Smooth muscle cell of the brain vasculature (primary cell): ENCODE measurements at places on chromosomes 3 and 15.

- no peak for DNase-seq
These were observed 238.0 kb downstream of the PLCL2 start for GRCh38 chr3:17122758-17123157.

- DNase-seq = no peak
These were observed 100.6 kb upstream of the SLC24A5 start for GRCh38 chr15:48020166-48020565.

DNA sequence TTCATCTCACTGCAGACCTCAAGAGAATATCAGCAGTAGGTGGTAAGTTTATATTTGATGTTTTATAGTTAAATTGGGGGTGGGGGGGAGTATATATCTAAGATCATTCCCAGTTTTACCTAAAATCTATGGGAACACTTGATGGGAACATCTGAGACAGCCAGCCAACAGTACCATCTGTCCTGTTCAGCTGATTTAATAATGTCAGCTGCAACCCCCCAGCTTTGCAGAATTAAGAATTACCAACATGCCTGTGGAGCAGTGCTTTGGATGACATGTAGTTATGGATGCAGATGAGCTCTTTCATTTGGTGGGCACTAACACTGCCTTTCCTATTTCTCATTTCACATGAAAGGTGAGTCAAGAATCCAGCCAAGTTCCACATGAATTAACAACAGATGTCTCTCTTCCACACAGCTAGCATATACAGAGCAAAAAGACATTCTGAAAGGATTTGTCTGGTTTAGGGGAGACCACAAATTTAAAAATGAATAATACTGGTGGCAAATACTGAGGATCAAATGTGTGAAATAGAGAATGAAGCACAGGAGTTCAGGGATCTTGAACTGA, 76.2 kb downstream of the SETD5 start:
- no peak for DNase-seq

DNA sequence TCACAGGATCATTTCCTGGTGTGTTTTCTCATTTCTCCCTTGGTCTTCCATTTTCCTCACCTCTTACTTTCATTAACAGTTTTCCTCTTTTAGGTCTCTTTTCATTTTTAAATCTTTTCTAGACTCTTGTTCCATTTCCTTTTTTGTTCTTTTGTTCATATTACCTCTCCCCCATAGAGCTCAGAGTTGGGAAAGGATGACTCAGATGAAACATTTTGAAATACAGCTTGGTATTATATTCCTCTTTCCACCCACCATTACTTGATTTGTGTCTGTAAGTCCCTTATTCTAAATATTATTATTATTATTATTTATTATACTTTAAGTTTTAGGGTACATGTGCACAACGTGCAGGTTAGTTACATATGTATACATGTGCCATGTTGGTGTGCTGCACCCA, 153.1 kb downstream of the VGLL3 start:
- no peak for DNase-seq

GRCh38 chr3:121883507-121883906, 10.7 kb upstream of the SLC15A2 start:
- no peak for DNase-seq

DNA sequence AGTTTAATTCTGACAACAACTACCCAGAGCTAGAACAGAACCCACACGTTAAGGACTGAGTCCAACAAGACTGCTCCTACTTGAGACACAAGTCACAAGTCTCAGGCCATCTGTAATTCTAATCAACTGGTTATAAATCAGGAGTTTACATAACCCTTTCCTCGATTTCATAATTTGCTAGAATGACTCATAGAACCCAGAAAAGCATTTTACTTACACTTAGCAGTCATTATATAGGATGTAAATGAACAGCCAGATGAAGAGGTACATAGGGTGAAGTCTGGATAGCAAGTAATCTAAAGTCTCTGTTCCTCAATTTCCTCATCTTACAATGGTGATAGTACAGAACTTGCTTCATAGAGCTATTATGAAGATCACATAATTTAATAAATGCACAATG, 1018.2 kb downstream of the DIPK2A start:
- no peak for DNase-seq

- no peak for DNase-seq
These were observed 96.1 kb downstream of the STAC start for GRCh38 chr3:36476286-36476942.

- DNase-seq = no peak
These were observed 209.2 kb upstream of the GADL1 start for GRCh38 chr3:31103623-31104180.

DNA sequence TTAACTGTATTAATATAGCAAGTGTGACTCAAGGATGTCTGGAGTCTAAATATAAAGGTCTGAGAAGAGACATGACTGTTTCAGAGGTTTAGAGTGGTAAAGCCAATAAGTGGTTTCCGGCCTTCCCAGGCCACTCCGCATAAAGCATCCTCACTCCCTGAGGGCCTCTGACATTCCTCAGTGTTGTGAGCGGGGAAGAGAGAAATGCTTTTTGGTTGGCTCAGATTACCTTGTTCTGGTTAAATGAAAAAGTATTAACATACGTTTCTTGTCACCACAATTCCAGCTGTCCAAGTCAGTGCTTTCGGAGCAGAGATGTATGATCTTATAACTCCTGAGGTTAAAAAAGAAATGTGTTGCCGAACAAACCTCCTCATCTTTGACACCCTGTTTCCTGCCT, 103.8 kb downstream of the RBMS3 start:
- DNase-seq = peak; percentile 69

GRCh38 chr3:185225523-185225922, 28.3 kb downstream of the EHHADH start:
- no peak for DNase-seq

- no peak for DNase-seq
These were observed 71.9 kb downstream of the ARHGEF26 start for GRCh38 chr3:154193000-154193615.

GRCh38 chr3:134073583-134073945, 43.8 kb upstream of the SLCO2A1 start:
- no peak for DNase-seq

DNA sequence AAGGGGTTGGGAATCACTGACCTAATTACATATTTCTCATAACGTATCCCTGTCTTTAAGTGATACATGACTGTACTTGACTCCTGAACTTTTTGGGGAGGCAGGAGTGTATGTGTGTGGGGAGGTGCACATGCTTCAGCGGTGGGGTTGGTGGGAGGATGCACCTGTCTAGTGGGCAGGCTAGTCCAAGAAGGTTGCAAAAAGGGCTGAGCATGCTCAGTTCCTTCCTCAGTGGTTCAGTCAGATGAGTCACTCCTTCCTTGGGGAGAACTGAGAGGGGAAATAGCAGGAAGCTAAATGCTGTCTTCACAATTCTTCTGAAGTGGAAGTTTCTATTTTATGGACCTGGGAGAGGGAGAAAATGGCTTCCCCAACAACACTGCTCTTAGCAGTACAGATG, 24.6 kb upstream of the AP4E1 start:
- no peak for DNase-seq

- DNase-seq = no peak
These were observed 44.2 kb upstream of the TIPARP start for GRCh38 chr3:156630081-156630772.
